ENCODE measurements at places on chromosomes 16 and 17.

GRCh38 chr17:17872547-17873345, 36.0 kb upstream of the SREBF1 start:
- no peak for DNase-seq

GRCh38 chr16:20853143-20853542, 46.8 kb downstream of the REXO5 start:
- DNase-seq = no peak

- no peak for DNase-seq
Observed at GRCh38 chr17:81313776-81314397, 18.8 kb upstream of the SLC38A10 start.

GRCh38 chr16:57663917-57664661, 4.0 kb upstream of the ADGRG3 start:
- no peak for DNase-seq

DNA sequence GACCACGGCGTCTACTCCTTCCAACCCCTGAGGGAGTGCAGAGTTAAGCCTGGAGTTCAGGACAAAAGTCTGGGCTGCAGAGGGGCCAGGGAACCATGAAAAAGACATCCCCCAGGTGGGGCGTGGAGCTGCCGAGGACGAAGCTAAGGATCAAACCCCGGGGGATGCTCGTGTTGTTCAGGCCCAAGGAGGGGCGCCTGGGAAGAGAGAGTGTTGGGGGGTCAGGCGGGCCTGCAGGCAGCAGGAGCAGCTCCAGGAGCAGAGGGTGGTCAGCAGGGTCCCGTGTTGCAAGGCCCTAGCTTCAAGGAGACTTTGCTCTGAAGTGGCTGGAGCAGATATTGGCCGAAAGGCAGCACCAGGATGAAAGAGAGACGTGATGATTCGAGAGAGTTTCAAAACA, 26.7 kb downstream of the NECAB2 start:
- DNase-seq = no peak

GRCh38 chr16:53664724-53665345, 38.8 kb downstream of the RPGRIP1L start:
- no peak for DNase-seq

DNA sequence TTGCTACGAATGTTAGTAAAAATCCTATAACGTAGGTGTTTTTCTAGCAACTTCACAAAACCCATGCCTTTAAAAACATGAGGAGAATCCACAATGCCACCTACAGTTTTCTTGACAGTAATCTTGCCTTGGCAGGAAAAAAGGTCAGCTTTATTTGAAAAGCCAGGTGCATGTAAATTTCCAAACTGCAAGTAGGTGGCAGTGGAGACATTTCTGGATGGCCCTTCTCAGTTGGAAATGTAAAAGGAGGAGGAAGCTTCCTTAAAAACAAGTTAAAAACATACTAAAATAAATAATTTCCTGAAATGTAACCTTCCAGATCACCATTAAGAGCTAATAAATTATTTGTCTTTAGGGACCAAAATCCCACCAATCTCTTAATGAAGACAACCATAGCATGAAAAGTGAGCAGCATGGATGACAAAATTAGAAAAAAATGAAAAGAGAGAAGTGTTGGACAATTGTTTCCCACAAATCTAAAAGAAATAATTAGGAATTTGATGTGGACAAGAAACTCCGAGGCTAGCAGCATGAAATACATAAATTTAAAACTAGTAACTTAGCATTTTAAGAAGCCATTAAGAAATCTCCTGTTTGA, 152.2 kb downstream of the SNX11 start:
- DNase-seq = no peak

- DNase-seq = no peak
Observed at GRCh38 chr17:57423541-57423940, 167.2 kb downstream of the MSI2 start.

DNA sequence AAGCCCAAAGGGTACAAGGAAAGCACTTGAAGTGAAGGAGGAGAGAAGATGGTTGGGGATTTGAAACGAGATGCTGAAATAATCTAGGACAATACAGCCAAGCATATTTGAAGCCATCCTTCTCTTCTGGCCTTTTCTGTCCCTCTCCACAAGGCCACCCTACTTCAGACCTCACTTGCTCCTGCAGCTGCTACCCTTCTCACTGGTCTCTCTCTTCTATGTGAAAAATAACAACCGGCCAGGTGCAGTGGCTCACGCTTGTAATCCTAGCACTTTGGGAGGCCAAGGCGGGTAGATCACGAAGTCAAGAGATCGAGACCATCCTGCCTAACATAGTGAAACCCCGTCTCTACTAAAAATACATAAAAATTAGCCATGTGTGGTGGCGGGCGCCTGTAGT, 33.2 kb upstream of the HAPSTR1 start:
- no peak for DNase-seq

- no peak for DNase-seq
Observed at GRCh38 chr16:3074860-3075522, 9.6 kb downstream of the IL32 start.

DNA sequence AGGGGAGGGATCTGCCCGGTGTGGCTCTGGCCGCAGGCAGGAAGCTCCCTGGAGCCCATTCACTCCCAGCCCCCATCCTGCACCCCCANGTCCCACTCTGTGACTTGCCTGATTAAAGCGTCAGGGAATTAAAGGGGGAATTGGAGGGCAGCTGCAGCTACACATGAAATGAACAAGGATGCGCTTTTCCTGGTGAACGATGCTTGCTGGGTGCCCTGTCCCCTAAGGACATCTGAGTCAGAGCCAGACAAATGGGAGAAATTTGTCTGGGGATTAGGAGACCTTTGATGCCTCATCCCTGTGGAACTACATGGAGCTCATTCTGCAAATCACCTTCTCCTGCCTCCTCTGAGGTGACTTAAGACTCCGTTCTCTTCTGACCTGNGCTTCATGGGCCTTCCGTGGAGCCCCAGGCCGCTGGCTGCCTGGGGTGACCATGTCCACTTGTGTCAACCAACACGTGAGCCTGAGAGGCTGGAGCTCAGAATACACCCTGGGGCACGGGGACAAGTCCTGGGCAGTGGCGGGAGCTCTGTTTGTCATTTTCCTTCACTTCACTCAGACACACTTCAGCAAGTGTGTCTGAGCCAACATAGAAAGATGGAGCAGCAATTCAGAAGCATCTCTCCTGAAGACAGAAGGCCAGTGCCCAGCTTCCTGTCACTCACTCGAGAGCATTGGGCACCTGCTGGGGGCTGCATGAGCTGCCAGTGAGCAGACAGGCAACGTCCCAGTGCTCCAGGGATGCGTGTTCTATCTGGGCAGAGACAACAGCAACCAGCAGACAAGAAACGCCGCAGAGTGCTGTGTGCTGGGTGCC, 54.1 kb downstream of the METRNL start:
- DNase-seq = no peak

- DNase-seq = no peak
Observed at GRCh38 chr17:40531051-40531991, 29.9 kb upstream of the TNS4 start.

GRCh38 chr17:78267253-78268073, 36.0 kb downstream of the TMEM235 start:
- no peak for DNase-seq

DNA sequence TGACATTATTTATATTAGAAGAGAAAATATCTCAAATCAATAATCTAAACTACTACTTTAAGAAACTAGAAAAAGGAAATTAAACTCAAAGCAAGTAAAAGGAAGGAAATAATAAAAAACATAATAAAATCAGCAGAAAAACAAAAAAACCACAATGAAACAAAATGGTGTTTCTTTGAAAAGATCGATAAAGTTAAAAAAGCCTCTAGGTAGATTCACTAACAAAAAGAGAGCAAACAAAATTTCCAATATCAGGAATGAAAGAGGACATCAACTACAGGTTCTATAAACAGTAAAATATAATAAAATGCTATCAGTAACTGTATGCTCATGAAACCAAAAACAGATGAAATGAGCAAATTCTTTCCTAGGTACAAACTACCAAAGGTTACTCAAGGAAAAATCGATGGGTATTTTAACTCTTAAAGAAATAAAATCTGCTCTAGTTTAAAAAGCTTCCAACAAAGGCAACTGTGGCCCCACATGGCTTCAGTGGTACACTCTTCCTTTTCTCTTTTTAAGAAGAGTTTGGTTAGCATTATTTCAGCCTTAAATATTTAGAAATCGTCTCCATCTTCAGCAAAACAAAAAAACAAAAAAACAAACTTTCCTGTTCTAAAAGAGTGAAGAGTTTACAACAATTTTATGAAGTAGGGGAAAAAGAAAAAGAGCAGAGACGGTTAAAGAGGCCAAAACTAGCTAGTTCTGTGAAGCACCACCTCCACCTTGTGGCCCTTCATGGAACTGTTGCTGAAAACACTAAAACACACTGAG, 102.2 kb downstream of the TRIM37 start:
- peak; percentile 74 for DNase-seq

- DNase-seq = no peak
Observed at GRCh38 chr17:7792611-7793010, 41.4 kb upstream of the KDM6B start.

All from NCI-H1694 (cell line).